ENCODE measurements at places on chromosomes 13 and 19.

DNA sequence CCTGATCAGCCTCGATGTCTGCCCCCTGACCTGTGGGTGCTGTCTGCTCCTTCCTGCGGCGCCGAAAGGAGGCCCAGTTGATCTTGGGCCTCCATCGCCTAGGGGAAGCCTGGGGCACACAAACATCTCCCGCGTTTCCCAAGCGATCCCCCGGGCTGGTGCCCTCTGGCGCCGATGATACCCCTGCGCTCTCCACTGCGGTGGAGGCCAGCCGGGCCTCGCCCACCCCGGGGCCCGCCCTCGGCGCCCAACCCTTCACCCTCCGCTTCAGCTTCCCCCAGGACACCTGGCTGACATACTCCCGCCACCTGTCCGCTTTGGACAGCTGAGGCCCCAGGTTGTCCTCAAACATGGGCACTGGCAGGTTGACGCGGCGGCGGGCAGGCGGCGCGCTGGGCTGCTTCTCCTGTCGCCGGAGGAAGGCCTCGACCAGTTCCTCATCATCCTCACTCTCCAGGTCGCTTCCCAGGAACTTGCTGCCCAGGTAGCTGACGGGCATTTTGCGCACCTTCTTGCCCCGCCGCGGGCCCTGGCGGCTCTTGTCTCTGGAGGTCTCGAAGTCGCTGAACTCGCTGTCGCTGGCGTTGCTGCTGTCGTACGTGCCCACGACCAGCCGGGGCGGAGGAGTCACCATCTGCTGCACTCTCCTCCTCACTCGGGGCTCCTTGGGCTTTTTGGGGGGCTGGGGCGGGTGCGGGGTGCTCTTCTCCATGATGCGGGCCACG is 1.3 kb downstream of the CCDC8 start:
- no peak for DNase-seq

- peak; percentile 97 for DNase-seq
These were observed at the start of gene ZNF799 for GRCh38 chr19:12400633-12401502. Gene ZNF799, minus strand, starts transcription at chr19:12401271. Its CDS starts 201 bp downstream, at chr19:12401070.

DNA sequence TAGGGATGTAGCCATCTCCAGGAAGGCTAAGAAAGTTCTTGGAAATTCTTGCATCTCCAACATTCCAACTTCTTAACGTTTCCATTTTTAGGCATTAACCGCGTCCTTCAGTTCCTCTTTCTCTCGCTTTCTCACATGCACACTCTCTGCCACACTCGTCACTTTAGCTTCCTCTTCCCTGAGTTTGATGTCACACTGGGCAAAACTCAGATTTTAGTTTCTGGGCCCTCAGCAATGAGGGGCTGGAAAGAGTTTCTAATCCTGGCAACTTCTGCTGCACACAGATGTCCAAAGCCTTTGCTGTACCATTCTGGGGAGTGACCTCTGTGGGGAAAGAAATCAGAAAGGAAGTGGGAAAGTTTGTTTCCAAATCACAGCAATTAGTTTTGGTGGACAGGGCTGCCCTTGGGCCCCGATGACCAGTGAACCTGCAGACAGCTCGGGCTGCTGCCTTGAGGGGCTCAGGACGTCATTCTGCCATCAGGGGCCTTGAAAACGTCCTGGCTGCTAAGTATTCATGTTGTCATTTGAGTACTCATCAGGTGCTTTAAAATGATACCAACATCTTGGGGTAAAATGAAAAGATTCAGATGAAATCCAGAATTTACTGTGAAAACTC is 89.3 kb downstream of the KL start:
- no peak for DNase-seq

- DNase-seq: no peak
These were observed 117.9 kb downstream of the RBM26 start for GRCh38 chr13:79287939-79288795.

DNA sequence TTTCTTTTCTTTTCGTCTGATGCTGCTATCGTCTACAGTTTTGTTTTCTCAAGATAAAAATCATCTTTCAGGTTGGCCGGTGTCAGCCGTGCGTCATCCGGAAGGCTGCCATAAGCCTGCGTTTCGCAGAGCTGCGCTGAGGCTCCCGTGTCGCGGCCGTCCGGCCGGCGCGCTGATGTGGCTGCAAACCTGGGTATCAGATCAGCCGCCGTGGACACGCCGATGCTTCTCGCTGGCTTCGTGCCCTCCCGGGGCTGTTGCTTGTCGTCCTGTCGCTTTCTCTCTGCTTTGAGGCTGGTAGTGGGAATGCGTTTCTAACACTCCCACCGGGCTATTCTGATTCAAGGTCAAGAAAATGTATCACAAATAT is 45.9 kb upstream of the TFDP1 start:
- DNase-seq: no peak

DNA sequence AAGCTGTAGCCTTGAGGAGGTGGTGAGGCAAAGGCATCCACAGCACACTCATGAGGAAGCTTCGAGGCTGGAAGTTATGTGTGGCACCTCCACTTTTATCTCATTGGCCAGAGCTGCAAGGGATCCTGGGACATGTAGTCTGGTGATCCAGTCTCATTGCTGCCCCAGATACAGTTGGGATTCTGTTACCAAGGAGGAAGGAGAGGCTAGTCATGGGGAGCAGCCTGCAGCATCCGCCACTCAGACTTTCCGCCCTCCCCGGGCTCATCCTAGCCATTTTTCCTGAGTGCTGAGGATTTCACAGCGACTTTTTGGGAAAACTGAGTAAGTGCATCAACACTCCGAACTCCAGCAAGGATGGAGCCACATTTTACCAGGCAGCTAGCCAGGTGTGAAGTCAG is 74.4 kb downstream of the DPF1 start:
- DNase-seq: no peak
